Stimulated activated naive CD4-positive, alpha-beta T cell treated with Interleukin-2 at 50 U/mL for 16 hours (primary cell): ENCODE measurements at places on chromosomes 12 and 14.

DNA sequence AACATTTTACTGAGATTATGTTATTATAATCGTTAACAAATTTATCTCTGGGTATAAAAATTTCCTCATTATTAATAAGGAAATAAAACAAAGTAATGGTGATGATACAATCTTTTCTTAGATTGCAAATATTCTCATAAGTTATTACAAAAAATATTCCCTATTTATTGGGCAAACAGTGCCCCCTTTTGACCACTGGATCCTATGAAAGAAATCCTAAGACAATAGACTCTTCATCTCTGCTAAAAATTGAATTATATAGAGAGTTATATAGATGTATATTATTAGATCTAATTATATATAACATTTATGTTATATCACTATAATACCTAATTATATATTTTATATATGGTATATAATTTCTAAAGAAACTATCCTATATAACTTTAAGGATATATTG, 94.2 kb upstream of the FGD4 start:
- no peak for DNase-seq

DNA sequence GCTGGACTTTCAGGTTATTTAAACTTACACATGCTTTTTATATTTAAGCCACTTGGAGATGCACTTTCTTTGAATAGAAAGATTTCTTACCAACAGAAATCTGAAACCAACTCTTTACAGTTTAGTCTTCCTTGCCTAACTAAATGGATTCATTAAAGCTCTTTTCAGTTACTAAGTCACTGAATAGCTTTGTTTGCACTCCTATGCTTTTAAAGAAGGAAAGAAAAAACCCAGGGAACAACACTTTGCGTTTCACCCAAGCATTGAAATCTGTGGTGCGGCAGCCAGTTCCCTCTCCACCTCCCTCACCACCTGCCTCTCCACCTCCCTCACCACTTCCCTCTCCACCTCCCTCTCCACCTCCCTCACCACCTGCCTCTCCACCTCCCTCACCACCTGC, 70.3 kb downstream of the RIMBP2 start:
- no peak for DNase-seq

DNA sequence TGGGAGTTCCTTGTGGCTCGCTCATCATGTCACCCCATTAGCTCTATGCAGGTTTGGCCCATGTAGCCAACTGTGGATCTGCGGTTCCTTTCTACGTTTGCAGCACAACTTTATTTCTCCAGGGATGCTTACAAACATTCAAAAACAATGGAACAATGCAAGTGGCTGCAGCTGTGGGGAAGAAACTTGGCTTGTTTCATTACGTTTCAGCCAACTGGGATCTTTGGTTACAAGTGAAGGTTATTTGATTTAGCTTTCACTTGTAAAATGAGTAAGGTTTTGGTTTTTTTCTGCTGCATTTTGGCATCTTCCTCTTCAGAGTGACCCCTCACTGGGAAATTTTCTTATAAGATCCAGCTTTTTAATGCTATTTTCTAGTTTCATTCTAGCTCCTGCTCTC, 105.9 kb downstream of the PLXNC1 start:
- DNase-seq: no peak

GRCh38 chr12:109304485-109304884, 4.6 kb downstream of the FOXN4 start:
- no peak for DNase-seq

DNA sequence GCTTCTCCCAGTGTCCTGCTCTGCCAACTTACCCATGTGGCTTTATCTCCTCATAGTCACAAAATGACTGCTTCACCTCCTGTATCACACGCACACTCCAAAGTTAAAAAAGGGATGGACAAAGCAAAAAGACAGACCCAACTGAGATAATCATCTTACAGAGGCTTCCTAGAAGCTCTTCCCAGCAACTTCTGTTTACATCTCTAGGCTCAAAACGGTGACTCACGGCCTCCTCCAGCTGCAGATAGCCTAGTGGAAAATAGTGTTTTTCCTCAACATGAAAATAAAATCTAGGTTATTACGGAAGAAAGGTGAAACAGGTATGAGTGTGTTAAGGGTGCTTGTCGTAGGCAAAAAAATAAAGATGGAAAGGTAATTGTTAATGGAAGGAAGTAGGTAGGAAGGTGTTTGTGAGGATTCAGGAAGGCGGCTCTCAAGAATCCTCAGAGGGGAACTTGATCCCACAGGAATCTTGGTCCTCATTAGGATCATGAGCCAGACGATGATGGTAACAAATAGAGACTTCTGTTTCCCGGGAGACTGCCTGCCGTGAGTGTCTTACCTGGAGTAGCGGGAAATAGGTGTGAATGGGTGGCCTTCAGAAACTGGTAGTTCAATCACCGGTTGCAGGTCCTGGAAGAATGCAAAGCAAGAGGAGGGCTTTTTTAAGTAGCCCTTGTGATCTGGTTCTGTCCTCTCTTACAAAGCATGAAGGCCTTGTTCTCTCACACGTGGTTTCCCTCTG, 487.5 kb upstream of the TMEM132C start:
- no peak for DNase-seq

- DNase-seq: no peak
These were observed 16.7 kb downstream of the ALDH1L2 start for GRCh38 chr12:105067511-105068031.

- DNase-seq: no peak
These were observed 31.5 kb upstream of the ACTN1 start for GRCh38 chr14:69010648-69011047.

DNA sequence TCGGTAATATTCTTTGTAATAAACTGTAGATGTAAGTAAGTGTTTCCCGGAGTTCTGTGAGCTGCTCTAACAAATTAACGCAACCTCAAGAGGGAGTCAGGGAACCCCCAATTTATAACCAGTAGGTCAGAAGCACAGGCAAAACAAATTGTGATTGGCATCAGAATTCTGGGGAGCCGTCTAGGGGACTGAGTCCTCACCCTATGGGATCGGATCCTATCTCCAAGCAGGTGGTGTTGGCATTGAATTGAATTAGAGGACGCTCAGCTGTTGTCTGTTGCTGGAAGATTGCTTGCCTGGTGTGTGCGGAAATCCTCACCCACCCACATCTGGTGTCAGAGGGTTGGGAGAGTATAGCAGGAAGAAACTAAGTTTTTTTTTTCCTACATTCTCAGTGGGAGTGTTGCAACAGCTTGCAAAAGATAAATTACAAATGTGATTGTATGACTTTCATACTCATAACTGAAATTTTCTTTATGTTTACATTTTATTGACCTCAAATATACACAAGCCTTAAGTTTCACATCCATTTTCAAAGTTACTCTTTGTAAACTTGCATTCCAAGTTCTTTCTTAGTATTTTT, 5.5 kb downstream of the TMEM52B start:
- no peak for DNase-seq

GRCh38 chr12:62656591-62657362, 190.2 kb downstream of the MON2 start:
- no peak for DNase-seq

DNA sequence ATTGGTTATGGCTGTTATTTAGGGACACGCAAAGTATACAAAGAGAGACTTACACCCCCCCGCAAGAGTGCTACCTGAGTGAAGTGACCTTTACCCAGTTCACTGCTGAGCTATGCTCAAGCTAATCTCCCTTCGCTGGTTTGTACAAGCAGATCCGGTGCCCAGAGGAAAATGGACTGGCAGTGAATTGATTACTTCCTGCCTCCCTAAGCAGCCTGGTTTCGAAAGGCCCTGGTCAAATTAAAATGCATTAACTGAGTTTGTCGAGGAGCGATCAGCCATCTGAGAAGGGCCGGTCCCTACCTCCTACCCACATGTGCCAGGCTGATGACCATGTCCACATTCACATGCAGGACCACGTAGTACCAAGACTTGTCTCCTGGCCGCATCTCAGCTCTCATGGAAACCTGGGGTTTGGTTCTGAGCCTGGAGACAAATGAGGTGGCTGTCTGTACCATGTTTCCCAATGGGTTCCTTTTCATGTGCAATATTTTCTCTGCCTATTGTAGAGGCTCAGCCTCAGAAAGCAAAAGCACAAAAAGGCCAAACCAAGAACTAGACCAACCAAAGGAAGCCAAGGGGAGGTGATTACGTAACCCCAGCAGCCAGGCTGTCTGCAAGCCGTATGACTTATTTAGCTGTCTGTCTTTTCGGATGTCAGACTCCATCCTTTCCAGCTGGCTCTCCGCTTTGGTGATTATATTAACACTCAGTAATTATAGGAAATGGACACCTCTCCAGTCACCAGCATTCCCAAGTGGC, 284.7 kb upstream of the PWP1 start:
- no peak for DNase-seq

DNA sequence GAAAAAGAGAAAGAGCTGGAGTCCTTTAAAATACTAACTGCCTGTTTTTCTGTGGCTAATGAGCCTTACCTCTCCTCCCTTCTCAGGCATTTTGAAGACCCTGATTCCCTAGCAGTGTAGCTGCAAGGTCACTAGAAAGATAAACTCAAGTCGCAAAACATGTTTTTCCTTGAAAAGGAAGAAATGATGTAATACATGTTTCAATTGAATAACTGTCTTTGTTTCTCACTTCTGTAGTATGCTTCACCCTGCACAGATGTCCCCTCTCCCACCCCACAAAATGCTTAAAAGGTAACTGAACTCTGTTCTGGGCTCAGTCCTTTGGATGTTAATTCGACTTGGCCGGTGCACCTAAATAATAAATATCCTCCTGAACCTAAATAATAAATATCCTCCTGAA, 1350.3 kb downstream of the TMEM121 start:
- no peak for DNase-seq

- DNase-seq: no peak
These were observed 241.2 kb downstream of the RBM19 start for GRCh38 chr12:113724794-113725556.

- no peak for DNase-seq
These were observed 31.2 kb downstream of the TAS2R7 start for GRCh38 chr12:10771132-10771733.

DNA sequence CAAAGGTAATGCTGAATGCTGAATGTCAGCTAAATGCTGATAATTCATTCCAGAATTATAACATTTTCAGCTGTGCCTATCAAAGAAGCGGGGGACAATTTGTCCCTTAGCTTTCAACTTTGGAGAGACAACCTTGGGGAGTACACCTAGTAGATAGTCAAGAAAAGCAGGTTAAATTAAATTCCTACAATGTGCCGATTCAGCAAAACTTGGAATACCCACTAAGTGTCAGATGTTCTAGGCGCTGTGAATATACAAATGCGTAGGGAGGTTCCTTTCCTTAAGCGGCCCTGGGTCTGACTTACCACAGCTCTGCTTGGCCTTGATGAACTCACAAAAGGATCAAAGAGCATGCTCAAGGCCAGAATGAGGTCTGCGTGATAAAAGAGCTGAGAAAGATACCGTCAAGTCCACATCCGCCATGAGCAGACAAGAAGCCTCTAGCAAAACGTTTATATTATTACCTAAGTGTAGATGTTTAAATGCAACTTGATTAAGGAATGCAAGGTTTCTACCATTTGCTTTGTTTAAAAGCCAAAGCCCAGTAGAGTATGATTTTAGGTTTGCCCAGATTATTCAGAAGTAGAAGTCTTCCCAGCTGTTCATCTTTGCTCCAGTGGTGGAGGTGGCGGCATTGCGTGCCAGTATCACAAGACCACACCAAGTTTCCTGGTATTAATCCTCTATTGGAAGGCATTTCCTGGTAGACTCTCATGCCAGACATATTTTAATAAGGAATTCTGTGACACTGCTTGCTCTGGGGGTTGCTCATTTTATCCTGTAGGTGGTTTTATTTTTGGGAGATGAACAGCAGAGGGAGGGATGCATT, 368.6 kb downstream of the DPF3 start:
- no peak for DNase-seq
